Neural crest cell (in vitro differentiated cells): ENCODE measurements at places on chromosomes 5 and 9. TPM values are rescaled to one million over a fixed set of nuclear protein-coding genes. Genes with fewer than 3 reads are reported as not detected.

DPH7 gene
- total RNA-seq, result 59.0 and 63.0 TPM in 2 replicates

PCDHGA7 gene
- 0.32 and 0.37 TPM in 2 replicates for total RNA-seq

PCDHB14 gene
- total RNA-seq, result 5.5 TPM in 2 replicates

SLC4A9 gene
- total RNA-seq, result not detected in 2 replicates

IL7R gene
- 0.11 TPM in 1 of 2 replicates, not detected in the other for total RNA-seq

TLE1 gene
- 40.5 and 42.5 TPM in 2 replicates for total RNA-seq

PIP5KL1 gene
- 2.6 and 3.4 TPM in 2 replicates for total RNA-seq

SH3TC2 gene
- 8.5 and 9.3 TPM in 2 replicates for total RNA-seq

WDR38 gene
- total RNA-seq, result not detected in 2 replicates

LPAR1 gene
- 10.2 and 11.3 TPM in 2 replicates for total RNA-seq

CD14 gene
- 0.28 and 0.55 TPM in 2 replicates for total RNA-seq

GRCh38 chr5:177537389-177538361 is 16.7 kb downstream of the FAM193B start:
- H3K4me1 ChIP-seq, result no peaks in the 10 kb centered on the region
- peaks cover 2% of the 10 kb centered on the region for H3K36me3 ChIP-seq
- H3K27ac ChIP-seq, result peak overlapping the region; percentile 73
- no peak for DNase-seq
- H3K4me3 ChIP-seq, result no peak overlapping the region

- H3K27me3 ChIP-seq, result peaks cover 6% of the 10 kb centered on the region
- H3K4me3 ChIP-seq, result no peak overlapping the region
- peaks cover 11% of the 10 kb centered on the region for H3K4me1 ChIP-seq
- no peak overlapping the region for H3K27ac ChIP-seq
These were observed 171.7 kb downstream of the TTLL11 start for GRCh38 chr9:121921444-121921843.

DNA sequence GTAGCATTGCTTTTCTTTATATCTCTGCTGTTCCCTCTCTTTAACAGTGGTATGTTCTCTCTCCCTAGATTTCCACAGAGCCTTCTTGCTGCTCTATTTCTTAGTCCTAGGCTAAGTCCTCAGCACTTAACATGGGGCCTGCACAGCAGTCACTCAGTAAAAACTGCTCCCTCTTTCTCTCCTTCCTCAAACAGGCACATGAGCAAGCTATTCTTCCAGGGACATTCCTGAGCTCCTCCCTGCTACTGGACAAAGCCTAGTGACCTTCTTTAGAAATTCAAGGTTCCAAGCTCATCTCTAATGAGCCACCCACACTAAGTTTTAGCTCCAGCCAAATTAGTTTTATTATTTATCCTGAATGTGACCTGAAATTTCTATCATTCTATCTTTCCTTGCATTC is 39.5 kb downstream of the TRIM32 start:
- no peaks in the 10 kb centered on the region for H3K36me3 ChIP-seq
- no peaks in the 10 kb centered on the region for H3K27me3 ChIP-seq
- H3K4me1 ChIP-seq, result peaks cover 16% of the 10 kb centered on the region
- no peak overlapping the region for H3K27ac ChIP-seq
- DNase-seq, result no peak

DNA sequence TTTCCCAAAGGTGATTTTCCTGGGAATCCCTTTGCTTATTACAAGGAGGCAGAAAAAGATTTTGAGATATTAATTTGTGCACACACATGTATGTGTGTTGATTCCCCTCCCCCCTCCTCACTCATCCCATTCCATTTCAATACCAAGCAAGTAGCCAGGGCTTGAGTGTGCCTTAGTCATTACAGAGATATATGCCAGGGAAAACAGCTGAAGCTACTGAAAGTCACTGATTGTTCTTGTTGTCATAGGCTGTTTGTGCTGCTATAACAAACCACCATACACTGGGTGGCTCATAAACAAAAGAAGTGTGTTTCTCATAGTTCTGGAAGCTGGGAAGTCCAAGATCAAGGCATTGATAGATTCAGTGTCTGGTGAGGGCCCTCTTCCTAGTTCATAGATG is 158.6 kb downstream of the BAAT start:
- no peaks in the 10 kb centered on the region for H3K36me3 ChIP-seq
- no peak for DNase-seq
- H3K4me1 ChIP-seq, result peaks cover 4% of the 10 kb centered on the region
- no peak overlapping the region for H3K4me3 ChIP-seq
- H3K27me3 ChIP-seq, result peaks cover 2% of the 10 kb centered on the region

- no peaks in the 10 kb centered on the region for H3K27me3 ChIP-seq
- no peak overlapping the region for H3K4me3 ChIP-seq
- no peaks in the 10 kb centered on the region for H3K36me3 ChIP-seq
- DNase-seq, result no peak
- no peak overlapping the region for H3K27ac ChIP-seq
These were observed 592.3 kb downstream of the MAT2B start for GRCh38 chr5:164097749-164098148.

DNA sequence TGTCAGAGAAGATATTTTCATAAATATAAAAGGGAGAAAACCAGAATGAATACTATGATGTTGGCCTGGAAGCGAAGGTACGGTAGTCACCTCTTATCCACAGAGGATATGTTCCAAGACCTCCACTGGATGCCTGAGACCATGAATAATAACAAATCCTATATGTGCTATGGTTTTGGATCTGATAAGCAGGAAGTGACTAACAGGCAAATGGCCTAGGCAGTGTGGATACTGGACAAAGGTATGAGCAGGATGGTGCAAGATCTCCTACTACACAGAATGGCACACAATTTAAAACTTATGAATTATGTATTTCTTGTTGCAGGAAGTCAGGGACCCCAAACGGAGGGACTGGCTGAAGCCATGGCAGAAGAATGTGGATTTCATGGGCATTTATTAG is 48.2 kb downstream of the ADAMTS12 start:
- H3K4me3 ChIP-seq, result no peak overlapping the region
- no peak for DNase-seq
- no peaks in the 10 kb centered on the region for H3K36me3 ChIP-seq
- H3K27ac ChIP-seq, result no peak overlapping the region
- no peaks in the 10 kb centered on the region for H3K27me3 ChIP-seq
- H3K4me1 ChIP-seq, result peaks cover 3% of the 10 kb centered on the region

- no peak overlapping the region for H3K4me3 ChIP-seq
- no peak for DNase-seq
- H3K4me1 ChIP-seq, result peaks cover 37% of the 10 kb centered on the region
- H3K27me3 ChIP-seq, result no peaks in the 10 kb centered on the region
- no peaks in the 10 kb centered on the region for H3K36me3 ChIP-seq
These were observed 111.3 kb downstream of the NUDT12 start for GRCh38 chr5:103451261-103451660.

- no peaks in the 10 kb centered on the region for H3K27me3 ChIP-seq
- H3K4me1 ChIP-seq, result no peaks in the 10 kb centered on the region
- no peak overlapping the region for H3K27ac ChIP-seq
- DNase-seq, result no peak
- H3K4me3 ChIP-seq, result no peak overlapping the region
These were observed 76.8 kb upstream of the SH3PXD2B start for GRCh38 chr5:172530878-172531703.

GRCh38 chr9:102178811-102179210 is 440.4 kb upstream of the GRIN3A start:
- no peak overlapping the region for H3K27ac ChIP-seq
- H3K4me3 ChIP-seq, result no peak overlapping the region
- DNase-seq, result no peak
- no peaks in the 10 kb centered on the region for H3K4me1 ChIP-seq

DNA sequence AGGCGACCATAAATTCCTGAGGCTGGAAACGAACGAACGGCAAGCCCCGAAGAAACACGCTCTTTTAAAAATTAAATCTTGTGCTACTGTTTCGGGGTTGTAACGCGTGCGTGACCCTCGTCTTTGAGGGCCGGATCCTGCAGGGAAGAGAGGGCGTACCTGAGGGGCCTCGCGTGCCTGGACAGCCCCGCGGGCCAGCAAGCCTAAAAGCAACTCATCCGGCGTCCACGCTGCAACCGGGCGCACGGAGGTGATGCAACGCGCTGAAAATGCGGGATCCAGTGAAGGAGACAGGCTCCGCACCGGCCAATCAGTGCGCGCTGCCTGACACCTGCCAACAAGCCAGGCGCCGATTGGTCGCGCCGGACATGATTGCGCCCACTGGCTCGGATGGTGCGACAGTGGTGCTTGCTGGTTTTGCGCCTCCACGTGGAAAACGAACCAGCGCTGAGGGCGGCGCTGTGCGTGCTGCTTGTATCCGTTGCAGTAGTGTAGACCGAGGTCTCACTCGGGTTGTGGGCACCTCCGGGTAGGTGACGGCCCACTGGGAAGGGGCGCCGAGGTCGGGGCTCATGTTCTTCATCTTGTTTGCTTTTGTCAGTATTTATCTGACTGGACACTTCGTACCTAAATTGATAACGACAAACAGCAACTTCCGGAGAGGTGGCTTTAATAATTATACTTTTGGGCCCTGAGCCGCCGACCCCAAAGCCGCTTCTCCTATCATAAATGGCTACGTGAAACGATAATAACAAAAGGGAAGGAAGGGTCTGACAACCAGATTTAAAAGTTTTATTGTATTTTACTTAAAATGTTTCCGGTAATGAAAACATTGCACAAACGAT is at the start of gene IARS1:
IARS1 (minus strand) TSS at position 246 of the 845 bp plus-strand sequence. CDS start 4,278 bp downstream, outside the sequence.
- H3K27me3 ChIP-seq, result no peaks in the 10 kb centered on the region
- H3K27ac ChIP-seq, result peak within 1 kb of the TSS; percentile 100
- peak; percentile 100 for DNase-seq
- peaks cover 16% of the 10 kb centered on the region for H3K36me3 ChIP-seq
- peaks cover 28% of the 10 kb centered on the region for H3K4me1 ChIP-seq

DNA sequence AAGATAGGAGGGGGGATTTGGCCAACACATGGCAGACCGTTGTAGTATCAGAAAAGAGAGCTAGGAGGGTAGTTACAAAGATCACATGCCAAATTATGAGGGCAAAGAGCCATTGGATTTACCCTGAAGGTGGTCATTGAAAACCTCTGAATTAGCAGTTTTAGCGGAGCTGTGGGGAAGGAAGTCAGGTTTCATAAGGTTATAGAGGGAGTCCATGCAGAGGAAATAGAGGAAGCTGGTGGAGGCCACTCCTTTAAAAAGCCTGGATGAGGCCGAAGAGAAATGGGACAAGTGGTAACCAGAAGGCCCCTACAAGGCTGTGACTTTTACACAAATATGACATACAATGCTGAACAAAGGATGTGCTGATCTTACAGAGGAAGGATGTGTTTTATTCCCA is 13.2 kb downstream of the DOCK8 start:
- H3K4me3 ChIP-seq, result no peak overlapping the region
- H3K36me3 ChIP-seq, result no peaks in the 10 kb centered on the region
- no peak overlapping the region for H3K27ac ChIP-seq
- no peaks in the 10 kb centered on the region for H3K4me1 ChIP-seq
- H3K27me3 ChIP-seq, result peaks cover 4% of the 10 kb centered on the region

DNA sequence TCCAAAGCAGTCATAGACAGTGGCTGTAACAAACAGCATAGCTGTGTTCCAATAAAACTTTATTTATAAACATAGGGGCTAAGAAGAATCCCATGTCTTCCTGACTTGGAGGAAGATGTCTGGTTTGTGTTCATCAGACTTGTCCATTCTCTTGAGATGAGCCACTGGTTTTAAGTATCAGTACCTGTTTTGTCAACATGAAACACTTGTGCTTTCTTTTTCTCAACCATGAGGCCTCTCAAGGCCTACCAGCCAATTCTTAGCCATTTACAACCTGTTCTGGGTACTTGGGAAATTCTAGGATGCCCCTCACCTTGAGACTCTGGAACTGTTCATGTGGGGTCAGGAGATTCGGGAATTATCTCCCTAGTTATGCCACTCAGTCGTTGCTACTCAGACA is 154.3 kb upstream of the PPP1R2B start:
- no peaks in the 10 kb centered on the region for H3K36me3 ChIP-seq
- no peaks in the 10 kb centered on the region for H3K27me3 ChIP-seq
- peaks cover 11% of the 10 kb centered on the region for H3K4me1 ChIP-seq
- H3K4me3 ChIP-seq, result no peak overlapping the region

DNA sequence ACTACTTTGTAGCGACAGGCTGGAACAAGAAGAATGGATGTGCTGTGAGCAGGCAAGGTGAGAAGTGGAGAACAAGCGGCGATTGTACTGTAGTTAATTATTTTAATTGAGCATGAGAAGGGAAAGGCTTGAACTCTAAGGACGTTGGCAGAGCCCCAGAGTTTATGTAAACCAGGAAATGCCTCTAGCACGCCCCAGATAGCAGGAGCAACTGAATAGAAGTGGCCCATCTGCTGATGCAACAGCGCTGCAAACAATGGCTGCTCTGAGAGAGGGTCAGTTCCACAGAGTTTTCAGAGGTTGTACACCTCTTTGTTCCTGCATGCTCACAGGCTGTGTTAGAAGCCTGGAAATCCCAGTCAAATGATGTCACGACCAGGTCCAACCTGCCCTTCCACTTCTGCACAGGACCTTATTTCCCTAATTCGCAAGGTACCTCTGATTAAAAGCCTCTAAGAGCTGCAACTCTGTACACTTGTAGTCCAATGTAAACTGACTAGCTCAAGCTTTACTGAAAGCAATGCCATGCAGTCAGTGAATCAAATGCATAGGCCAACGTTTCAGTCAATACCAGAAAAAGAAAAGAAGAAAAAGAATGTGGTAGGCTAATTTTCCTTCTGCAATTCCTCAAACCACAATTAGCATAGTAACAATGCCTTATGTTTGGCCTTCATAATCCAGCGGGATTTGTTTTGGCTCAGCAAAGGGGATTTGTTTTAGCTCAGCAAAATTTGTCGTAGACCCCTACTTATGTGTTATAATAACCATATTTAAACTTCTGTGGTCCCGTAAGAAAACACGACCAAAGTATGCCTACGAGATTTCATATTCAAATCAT is 119.6 kb upstream of the RETREG1 start:
- H3K36me3 ChIP-seq, result peaks cover 2% of the 10 kb centered on the region
- no peaks in the 10 kb centered on the region for H3K27me3 ChIP-seq
- peak overlapping the region; percentile 99 for H3K27ac ChIP-seq
- H3K4me3 ChIP-seq, result peak overlapping the region; percentile 81
- peaks cover 87% of the 10 kb centered on the region for H3K4me1 ChIP-seq
- peak; percentile 46 for DNase-seq

GRCh38 chr9:78574354-78575045 is 277.6 kb downstream of the PSAT1 start:
- no peak overlapping the region for H3K4me3 ChIP-seq
- H3K27ac ChIP-seq, result no peak overlapping the region
- peaks cover 22% of the 10 kb centered on the region for H3K4me1 ChIP-seq
- DNase-seq, result no peak

DNA sequence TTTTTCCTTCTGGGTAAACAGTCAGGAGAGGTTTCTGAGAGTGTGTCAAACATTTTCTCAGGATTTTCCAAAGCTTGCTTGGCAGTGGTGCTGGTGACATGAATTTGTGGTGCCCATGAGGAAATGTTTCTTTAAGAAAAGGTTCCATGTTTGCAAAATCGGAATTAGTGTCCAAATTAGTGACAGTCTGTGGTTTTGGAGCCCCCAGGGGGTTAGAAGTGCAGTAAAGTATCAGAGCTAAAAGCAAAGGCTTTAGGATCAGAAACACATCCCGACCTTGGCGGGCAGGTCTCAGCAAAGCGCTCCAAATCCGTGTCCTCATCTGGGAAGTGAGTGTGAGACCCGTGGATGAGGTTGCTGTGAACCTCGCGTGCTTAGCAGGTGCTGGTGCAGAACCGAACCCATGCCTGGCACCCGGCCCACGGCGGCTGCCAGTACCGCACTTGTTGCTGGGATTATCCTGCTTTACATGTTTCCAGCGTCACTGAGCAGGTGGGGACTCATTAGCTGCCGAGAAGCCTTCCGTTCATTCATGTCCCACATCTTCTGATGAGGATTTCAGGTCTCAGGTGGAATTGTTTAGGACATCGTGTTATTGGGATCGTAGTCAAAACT is 70.8 kb upstream of the COL5A1 start:
- no peaks in the 10 kb centered on the region for H3K27me3 ChIP-seq
- no peaks in the 10 kb centered on the region for H3K4me1 ChIP-seq
- no peaks in the 10 kb centered on the region for H3K36me3 ChIP-seq
- no peak overlapping the region for H3K4me3 ChIP-seq
